ENCODE measurements at places on chromosomes 1 and 21.

- DNase-seq = no peak
Measured at GRCh38 chr1:43276673-43277072, 6.9 kb downstream of the TMEM125 start.

- DNase-seq = no peak
Measured at GRCh38 chr1:41363591-41364320, 2.5 kb downstream of the FOXO6 start.

DNA sequence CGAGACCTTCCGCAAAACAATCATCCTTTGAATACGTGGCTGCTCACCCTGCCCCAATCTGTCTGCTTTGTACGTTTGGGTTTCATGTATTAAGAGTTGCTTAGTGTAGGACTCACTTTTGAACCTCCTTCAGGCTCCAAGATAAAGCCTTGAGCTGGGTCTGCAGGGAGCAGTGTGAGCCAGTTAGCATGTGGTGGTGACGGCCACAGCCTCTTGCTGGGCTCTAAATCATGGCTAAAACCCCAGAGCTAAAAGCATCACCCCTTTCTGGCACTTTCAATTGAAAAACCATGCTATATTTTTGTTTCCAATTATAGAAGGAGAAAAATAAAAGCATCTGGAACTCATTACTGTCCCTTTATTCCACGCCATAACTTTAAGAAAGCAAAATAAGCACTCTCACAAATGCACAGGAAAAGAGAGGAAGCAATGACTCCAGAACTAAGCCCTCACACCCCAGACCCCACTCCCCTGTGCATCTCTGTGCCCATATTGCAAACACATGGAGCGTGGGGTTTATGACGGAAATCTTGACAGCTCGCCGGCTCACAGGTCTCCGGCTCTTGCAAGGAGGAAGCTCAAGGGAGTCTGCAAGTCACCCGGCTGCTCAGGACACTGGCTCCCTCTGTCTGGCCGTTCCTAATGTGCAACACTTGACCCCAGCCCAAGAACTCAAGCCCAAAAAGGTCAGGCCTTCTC lies 135.5 kb downstream of the MIS18A start:
- no peak for DNase-seq

DNA sequence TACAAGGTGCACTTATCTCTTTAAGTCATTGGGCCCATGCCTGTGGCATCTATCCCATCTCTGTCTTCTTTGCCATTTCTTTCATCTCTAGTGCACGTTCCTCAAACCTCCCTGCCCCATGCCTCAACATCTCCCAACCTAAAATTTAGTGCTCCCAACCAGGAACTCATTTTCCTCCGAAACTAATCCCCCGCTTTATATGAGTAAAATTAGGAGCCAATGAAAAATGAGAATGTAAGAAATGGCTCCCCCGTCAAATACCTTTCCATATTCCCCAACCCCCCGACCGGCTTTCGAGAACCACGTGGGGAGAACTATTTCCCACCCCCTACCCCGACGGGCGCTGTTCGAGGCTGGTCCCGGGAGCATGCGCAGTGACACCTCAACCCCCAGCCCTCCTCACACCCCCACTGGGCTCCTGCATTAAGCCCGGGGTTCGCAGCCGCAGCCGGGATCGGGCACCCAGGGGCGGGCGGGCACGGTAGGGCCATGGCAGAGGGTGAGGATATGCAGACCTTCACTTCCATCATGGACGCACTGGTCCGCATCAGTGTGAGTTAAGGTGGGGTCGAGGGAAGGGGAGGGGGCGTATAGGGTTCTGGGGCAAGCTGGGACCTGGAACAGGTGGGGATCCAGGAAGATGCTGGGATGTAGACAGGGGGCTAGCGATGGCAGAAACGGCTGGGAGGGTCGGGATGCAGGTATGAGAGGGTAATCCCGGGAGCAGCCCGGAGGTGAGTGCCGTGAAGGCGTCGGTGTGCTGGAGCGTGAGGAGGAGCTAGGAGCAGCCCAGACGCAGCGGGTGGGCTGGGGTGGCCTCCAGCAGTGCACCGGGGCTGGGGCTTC lies at the start of gene TRIM46:
TRIM46 (plus strand) TSS at position 372 of the 846 bp plus-strand sequence; CDS start at position 490, 118 bp downstream.
- peak; percentile 36 for DNase-seq

DNA sequence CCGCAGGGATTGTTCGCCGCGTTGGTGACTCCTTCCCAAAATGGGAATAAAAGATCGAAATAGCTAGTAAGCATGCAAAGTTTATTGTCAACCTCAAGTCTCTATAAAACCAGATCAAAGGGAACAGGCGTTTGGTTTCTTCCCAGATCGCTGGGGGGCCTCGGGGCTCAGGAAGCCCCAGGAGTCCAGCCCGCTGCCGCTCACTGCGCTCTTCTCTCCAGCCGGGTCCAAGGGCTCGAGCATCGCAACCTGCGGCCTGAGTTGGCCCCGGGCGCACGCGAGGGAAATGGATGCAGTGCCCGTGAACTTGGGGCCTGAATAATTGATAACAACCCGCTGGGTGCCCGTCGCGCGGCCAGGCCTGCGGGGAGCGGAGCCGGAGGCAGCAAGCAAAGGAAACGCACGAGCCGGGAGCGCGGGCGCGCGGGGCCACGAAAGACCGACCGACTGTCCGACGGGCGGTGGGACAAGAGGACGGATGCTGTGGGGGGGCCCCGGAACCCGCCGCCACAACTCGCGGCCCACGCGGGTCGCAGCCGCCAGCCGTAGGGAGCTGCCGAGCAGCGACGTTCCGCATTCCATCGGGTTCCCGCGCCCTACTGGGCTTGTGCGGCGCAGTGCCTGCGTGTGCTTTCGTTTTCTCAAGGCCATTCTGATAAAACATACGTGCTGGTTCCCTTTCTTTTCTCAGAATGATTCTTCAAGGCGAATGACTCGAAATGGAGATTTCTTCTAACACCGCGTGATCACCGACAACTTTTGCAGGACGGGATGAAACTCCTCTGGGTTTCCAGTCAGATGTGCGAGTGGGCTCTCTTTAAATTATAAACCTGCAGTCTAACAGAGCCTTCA lies 14.0 kb upstream of the ALX3 start:
- DNase-seq = no peak

DNA sequence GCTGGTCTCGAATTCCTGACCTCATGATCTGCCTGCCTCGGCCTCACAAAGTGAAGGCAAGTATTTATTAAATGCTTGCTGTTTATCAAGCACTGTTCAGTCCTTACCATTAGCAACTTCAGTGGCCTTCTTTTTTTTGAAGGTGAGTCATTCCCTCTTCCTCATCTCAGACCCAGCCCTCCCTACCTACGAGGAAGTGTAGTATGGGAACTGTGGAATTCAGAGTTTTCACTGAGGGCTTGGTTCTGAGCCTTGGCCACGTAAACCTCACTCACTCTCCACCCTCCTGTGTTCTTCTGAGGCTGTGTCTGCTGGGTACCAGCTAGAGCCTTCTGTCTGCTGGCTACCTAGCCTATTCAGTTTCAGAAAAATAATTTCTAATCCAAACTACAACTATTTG lies 218.3 kb upstream of the SGIP1 start:
- DNase-seq = no peak

GRCh38 chr21:45763074-45763473 lies 119.5 kb downstream of the PCBP3 start:
- no peak for DNase-seq

DNA sequence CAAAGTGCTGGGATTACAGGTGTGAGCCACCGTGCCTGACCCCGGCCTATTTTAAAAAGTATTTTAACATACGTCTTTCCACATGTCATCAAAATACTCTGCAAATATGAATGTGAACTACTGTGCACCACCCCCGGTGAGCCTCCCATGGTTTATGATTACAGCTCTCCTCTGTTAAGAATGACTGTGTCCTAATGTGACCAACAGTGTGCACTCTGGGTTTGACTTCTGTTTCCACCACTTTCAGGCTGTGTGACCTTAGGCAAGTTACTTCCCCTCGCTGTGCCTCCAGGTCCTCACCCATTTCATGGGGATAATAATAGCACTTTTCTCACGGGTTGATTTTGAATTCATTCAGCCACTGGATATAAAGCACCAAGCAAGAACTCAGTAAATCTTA lies 14.7 kb downstream of the AMPD2 start:
- no peak for DNase-seq

- DNase-seq = no peak
Measured at GRCh38 chr1:75133750-75134646, at the start of gene LHX8. TSS of gene LHX8 (plus strand) at chr1:75134388. CDS start at chr1:75136615, 2,227 bp downstream.

GRCh38 chr21:43932005-43932404 lies 67.0 kb downstream of the AGPAT3 start:
- DNase-seq = no peak

DNA sequence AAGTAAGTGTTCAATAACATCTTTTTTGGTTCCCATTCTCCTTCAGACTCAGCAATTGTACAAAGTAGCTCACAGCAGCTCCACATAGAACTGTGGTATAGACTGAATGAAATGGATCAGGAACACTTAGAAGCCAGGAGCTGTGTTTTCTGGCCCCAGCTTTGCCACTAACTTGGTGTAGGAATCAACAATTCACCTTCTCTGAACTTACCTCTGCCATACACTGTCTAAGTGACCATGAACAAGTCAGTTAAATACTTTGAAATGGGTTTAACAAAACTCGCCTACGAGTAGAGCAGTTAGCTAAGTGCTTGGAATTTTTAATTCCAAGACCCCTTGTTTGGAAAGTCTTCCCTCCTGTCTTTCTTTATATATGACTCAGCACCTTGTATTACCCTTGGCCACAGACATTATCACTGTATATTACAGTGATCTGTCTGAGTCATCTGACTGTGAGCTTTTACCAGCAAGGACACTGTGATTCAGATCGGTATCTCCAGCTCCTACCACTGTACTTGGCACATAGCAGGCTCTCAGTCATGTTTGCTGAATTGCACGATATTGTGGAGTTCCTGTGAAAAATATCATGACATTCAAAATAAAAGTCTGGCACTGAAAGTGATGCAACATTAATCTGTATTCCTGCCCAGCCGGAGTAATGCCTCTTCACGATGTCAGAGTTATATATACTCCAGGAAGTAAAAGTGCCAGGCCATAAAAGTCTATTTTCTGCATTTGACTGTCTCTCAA lies 101.7 kb upstream of the BEND5 start:
- no peak for DNase-seq

GRCh38 chr1:246005067-246005466 lies 502.0 kb downstream of the SMYD3 start:
- DNase-seq = no peak

GRCh38 chr1:204468766-204469302 lies 25.8 kb downstream of the PIK3C2B start:
- DNase-seq = no peak

- DNase-seq = peak; percentile 15
Measured at GRCh38 chr1:182259229-182259872, 132.2 kb downstream of the GLUL start.

GRCh38 chr1:105865546-105865945 lies 1190.9 kb upstream of the PRMT6 start:
- DNase-seq = no peak

DNA sequence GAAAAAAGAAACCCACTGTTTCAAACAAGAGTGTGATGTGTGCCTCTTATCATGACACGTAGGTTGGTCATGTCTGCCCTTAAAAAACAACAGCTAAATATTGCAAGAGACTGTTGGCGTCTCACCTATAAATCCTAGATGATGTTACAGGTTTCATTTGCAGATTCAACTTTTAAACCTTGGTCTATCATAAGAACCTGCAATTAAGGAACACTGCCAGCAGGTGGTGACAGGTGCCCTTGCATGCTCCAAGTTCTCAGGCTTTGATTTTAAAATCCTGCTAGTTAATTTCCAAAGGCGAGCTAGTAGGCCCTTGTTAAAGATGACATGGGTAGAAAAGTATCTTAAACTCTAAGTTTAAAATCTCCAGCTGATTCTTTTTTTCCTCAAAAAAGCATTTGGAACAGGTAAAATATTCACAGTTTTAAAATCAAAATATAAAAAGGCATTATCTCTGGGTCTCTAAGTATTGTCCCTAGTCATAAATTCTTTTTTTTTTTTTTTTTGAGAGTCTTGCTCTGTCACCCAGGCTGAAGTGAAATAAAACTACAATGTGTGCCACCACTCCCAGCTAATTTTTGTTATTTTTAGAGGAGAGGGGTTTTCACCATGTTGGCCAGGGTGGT lies 39.1 kb downstream of the CLSTN1 start:
- peak; percentile 25 for DNase-seq

DNA sequence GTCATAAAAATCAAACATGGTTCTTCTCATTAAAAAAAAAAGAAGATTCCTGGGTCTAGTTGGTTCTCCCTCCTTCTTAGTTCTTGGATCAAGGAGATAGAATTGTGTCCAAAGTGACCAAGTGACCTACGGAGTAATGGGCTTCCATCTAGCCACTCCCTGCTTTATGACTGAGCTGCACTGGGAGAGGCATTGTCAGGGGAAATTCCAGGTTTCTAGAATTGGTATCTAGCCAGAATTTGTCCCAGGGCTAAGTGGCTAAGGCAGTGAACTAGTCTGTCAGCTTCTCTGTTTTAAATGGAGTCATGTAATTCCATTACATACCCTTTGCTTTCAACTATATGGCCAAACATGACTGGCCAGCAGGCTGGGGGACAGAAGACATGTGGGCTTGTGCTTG lies 40.1 kb upstream of the ERG start:
- DNase-seq = no peak

GRCh38 chr1:180805316-180805715 lies 107.4 kb upstream of the KIAA1614 start:
- DNase-seq = no peak

GRCh38 chr1:10765734-10766478 lies 30.5 kb downstream of the CASZ1 start:
- no peak for DNase-seq

- no peak for DNase-seq
Measured at GRCh38 chr1:29239142-29239541, 2.8 kb downstream of the PTPRU start.

DNA sequence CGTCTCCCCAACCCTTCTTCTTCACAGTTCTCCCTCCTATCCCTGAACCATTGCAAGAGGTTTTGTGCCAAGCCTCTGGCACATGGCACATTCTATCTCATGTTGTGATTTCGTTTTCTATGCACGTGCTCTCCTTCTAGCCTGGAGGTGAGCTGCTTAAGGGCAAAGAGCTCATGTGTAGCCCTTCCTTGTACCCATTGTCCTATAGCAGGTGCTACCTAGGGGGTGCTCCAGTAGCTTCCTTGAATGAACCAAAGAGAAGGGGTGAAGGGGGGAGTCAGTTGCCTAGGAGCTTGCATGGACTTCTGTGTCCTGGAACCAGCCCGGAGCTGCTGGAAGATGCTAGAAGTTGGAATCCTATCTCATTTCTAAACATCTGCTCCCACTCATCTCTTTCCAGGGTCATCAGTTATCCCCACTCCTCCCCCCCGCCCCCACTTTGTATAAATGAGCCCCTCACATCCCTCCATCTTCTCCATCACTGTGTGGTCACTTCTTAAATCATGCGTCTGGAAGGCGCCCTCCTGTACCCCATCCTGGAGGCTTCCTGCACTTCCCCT lies 535 bp upstream of the DISC1 start:
- DNase-seq = no peak

DNA sequence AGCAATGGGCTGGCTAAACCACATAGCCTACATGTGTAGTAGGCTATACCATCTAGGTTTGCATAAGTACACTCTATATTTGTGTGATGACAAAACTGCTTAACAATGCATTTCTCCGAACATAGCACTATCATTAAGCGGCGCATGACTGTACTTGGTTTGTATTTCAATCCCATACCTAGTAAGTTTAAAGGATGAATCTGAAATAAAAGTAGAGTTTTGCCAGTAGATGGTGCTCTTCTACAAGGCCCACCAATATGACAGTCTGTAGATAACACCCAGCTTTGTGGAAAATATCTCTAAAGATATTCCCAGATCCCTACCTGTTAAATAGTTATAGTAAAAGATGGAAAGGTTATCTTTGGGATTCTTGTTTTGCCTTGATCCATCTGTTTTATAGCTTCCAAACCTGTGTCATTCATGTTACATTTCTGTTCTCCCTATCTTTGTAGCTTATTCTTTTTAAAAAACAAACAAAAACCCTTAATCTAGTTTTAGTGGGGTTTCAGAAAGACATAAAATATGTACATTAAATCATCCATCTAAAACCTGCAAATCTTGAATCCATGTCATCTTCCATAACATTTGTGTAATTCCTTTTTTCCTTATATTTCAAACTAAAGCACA lies 33.9 kb upstream of the ASPM start:
- no peak for DNase-seq
